ENCODE measurements at places on chromosomes 12 and 14.
A peak's percentile ranks its signal among the peaks of the same experiment; 100 is the strongest.

DNA sequence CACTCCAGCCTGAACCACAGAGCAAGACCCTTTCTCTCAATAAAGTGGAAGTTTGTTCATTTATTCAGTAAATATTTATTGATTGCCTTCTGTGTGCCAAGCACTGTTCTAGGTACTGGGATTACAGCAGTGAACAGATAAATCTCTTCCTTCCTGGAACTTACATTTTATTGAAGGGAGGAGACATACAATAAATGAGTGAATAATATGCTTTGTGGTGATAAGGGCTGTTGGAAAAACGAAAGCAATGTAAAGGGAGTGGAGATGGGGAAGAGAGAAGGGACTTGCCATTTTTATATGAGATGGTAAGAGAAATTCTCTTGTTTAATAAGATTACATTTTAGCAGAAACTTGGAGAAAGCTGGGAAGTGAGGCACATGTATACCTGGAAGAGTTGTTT lies 1.6 kb downstream of the GSKIP start:
- no peak overlapping the region for H3K27ac ChIP-seq
- 0 out of 2 replicates have a peak overlapping the region, but pooled peaks have one; percentile 91 for H3K4me3 ChIP-seq
- no peaks in the 10 kb centered on the region for H3K36me3 ChIP-seq

DNA sequence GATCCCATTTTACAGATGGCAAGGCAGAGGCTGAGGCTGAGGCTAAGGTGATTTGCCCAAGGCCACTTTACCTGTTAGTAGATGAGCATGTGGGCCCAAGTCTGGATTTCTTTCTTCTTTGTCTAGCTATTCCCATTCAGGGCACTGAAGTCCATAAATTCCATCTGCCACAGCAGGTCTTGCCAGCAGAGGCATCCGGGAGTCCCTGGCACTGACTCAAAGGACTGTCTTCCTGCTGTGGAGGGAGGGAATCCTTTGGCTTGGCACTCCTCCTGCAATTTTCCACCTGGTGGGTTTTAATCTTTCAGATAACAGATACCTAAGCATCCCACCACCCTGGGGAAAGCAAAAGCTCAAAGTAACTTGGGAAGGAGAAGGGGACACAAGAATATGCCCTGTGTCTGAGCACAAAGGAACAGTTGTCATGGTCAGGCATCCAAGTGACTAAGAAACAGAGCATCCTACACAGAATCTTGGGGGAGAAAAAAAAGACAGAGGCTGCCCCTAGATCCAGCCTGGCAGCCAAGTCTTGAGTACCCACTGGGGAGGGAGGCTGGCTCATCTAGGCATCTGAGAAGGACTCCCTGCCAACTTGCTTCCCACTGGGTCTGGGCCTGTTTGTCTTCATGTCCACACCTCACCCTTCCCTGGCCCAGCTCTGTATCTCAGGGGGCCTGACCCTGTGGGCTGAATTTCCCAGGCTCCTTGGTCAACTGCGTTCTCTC lies 35.6 kb upstream of the CMKLR1 start:
- no peak for DNase-seq
- no peak overlapping the region for H3K4me3 ChIP-seq
- no peaks in the 10 kb centered on the region for H3K27me3 ChIP-seq
- H3K27ac ChIP-seq: no peak overlapping the region
- no peaks in the 10 kb centered on the region for H3K4me1 ChIP-seq
- H3K36me3 ChIP-seq: no peaks in the 10 kb centered on the region

GRCh38 chr14:78448164-78449094 lies 278.3 kb downstream of the NRXN3 start:
- peak; percentile 15 for DNase-seq
- no peak overlapping the region for H3K27ac ChIP-seq
- no peaks in the 10 kb centered on the region for H3K27me3 ChIP-seq
- H3K36me3 ChIP-seq: no peaks in the 10 kb centered on the region
- H3K4me1 ChIP-seq: no peaks in the 10 kb centered on the region
- no peak overlapping the region for H3K4me3 ChIP-seq

GRCh38 chr14:61264010-61264571 lies 17.0 kb downstream of the TMEM30B start:
- H3K27me3 ChIP-seq: no peaks in the 10 kb centered on the region
- no peak overlapping the region for H3K27ac ChIP-seq
- H3K36me3 ChIP-seq: no peaks in the 10 kb centered on the region
- H3K4me3 ChIP-seq: no peak overlapping the region

DNA sequence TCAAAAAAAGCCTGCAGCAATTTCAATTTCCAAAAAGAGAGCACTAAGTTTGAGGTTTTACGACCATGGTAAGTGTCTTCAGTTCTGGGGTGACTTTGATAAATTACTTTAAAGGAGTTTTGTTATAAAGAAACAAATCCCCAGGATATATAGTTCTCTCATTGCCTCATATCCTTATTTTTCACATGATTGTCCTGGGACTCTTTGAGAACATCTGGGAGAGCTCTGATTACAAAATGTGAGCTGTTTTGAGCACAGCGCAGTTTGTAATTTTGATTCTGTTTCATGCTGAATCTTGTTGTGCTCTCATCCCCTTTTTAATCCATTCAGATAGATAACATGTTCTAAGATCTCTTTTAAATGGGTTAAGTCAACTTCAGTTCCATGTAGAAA lies 67.7 kb upstream of the DCN start:
- H3K4me1 ChIP-seq: no peaks in the 10 kb centered on the region
- no peak overlapping the region for H3K27ac ChIP-seq
- H3K36me3 ChIP-seq: no peaks in the 10 kb centered on the region
- no peak overlapping the region for H3K4me3 ChIP-seq
- H3K27me3 ChIP-seq: no peaks in the 10 kb centered on the region

GRCh38 chr12:131829356-131829747 lies 1.2 kb downstream of the MMP17 start:
- peaks cover 60% of the 10 kb centered on the region for H3K27me3 ChIP-seq
- peaks cover 56% of the 10 kb centered on the region for H3K4me1 ChIP-seq
- no peaks in the 10 kb centered on the region for H3K36me3 ChIP-seq

- no peaks in the 10 kb centered on the region for H3K27me3 ChIP-seq
- peak; percentile 32 for DNase-seq
- peaks cover 16% of the 10 kb centered on the region for H3K36me3 ChIP-seq
- peaks cover 21% of the 10 kb centered on the region for H3K4me1 ChIP-seq
These were observed 23.8 kb downstream of the RAB35 start for GRCh38 chr12:120092551-120093335.

DNA sequence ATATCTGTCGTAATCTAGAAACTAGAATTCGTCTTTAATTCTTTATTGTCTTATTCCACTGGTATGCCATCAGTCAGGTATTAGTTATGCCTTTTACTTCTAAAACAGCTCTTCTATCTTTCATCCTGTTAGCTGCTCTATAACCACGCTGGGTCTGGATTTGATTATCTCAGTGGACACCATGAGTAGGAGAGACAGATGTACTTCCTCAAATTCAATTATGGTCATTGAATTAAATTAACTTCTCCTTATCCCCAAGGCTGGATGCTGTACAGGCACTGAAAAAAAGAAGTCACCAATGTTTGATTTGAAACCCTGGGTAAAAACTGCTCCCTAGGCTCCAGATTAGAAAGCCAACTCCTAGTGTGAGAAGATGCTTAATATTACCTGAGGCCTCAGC lies 107.3 kb downstream of the PIK3C2G start:
- no peaks in the 10 kb centered on the region for H3K4me1 ChIP-seq
- no peaks in the 10 kb centered on the region for H3K36me3 ChIP-seq
- no peak overlapping the region for H3K27ac ChIP-seq
- H3K27me3 ChIP-seq: no peaks in the 10 kb centered on the region
- no peak for DNase-seq

- H3K4me3 ChIP-seq: no peak overlapping the region
- peaks cover 19% of the 10 kb centered on the region for H3K4me1 ChIP-seq
- H3K27me3 ChIP-seq: peaks cover 85% of the 10 kb centered on the region
- DNase-seq: no peak
- no peak overlapping the region for H3K27ac ChIP-seq
These were observed 182.9 kb upstream of the PRMT8 start for GRCh38 chr12:3308063-3308462.

DNA sequence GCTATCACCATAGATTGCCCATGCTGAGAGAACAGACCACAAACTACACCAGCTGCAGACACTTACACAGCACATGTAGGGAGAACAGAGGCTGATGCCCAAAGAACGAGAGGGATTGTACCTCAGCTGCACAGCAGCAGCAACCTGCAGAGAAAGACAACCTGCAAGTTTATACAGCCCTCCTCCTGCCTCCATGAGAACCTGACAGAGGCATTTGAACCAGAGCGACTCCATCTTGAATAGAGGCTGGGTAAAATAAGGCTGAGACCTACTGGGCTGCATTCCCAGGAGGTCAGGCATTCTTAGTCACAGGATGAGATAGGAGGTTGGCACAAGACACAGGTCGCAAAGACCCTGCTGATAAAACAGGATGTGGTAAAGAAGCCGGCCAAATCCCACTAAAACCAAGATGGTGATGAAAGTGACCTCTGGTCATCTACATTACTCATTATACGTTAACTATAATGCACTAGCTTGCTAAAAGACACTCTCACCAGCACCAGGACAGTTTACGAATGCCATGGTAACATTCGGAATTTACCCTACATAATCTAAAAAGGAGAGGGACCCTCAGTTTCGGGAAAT lies 262.4 kb upstream of the HMGA2 start:
- H3K27ac ChIP-seq: no peak overlapping the region
- no peak overlapping the region for H3K4me3 ChIP-seq
- H3K27me3 ChIP-seq: no peaks in the 10 kb centered on the region
- no peak for DNase-seq
- H3K4me1 ChIP-seq: 0 out of 2 replicates have a peak, but pooled peaks cover 5% of the 10 kb centered on the region

DNA sequence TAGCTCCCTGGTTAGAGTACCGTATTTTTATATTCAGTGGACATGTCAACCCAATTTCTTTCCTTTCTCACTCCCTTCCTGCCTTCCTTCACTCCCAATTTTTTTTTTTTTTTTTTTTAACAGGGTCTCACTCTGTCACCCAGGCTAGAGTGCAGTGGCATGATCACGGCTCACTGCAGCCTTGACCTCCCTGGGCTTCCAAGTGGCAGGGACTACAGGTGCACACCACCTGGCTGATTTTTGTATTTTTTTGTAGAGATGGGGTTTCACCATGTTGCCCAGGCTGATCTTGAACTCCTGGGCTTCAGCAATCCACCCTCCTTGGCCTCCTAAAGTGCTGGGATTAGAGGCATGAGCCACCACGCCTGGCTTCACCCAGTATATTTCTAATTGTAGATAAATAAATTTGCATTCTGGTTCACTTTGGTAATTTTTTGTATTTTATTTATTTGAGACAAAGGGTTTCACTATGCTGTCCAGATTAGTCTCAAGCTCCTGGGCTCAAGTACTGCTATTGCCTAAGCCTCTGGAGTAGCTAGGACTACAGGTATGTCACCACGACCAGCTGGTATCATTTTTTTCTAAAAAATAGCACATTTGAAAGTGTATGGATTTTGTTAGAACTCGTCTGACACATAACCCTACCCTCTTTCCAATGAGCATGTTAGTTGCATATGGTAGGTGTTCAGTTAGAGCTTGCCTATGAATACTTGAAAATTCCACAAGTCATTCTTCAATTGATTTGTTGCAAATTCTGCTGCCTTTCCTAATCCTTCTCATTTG lies 15.7 kb downstream of the SLC38A2 start:
- H3K4me1 ChIP-seq: peaks cover 15% of the 10 kb centered on the region
- H3K36me3 ChIP-seq: peaks cover 14% of the 10 kb centered on the region
- H3K27me3 ChIP-seq: no peaks in the 10 kb centered on the region
- H3K27ac ChIP-seq: no peak overlapping the region

DNA sequence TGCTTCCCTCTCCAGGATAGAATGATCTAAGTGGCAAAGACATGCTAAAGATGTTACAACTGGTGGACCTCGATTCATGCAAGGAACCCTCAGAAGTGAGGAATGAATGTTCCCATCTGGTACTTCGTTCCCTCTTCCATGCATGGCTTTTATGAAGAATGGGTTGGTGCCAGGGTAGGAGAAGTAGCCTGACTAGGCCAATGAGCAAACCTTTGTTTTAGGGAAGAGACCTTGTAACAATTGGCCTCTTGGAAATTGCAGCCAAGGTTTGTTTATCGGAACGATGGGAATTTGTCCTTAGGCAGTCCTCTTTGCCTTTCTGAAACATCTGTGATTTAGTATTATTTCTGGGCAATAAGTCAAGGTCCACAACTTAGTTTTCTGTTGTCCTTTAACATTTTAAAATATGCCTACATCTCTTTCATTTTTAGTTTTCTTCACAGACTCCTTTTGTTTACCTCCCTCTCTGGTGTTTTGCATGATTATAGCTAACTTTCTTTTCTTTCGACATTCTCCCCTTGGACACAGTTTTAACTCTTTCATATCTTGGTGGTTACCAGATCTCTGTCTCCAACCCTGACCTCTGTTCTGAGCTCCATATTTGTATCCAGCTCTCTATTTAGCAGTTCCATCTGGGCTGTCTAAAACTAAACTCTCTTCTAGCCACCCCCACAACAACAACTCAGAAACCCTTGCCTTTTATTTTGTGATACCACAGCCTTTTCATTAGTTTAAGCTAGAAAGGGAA lies 70.0 kb downstream of the DIP2B start:
- H3K4me1 ChIP-seq: peaks cover 71% of the 10 kb centered on the region
- peak; percentile 38 for DNase-seq
- H3K27ac ChIP-seq: peak overlapping the region; percentile 68
- H3K27me3 ChIP-seq: no peaks in the 10 kb centered on the region
- H3K4me3 ChIP-seq: no peak overlapping the region

GRCh38 chr12:64459394-64459891 lies 7.5 kb downstream of the TBK1 start:
- no peak for DNase-seq
- no peak overlapping the region for H3K4me3 ChIP-seq
- peaks cover 2% of the 10 kb centered on the region for H3K36me3 ChIP-seq
- H3K4me1 ChIP-seq: peaks cover 54% of the 10 kb centered on the region

DNA sequence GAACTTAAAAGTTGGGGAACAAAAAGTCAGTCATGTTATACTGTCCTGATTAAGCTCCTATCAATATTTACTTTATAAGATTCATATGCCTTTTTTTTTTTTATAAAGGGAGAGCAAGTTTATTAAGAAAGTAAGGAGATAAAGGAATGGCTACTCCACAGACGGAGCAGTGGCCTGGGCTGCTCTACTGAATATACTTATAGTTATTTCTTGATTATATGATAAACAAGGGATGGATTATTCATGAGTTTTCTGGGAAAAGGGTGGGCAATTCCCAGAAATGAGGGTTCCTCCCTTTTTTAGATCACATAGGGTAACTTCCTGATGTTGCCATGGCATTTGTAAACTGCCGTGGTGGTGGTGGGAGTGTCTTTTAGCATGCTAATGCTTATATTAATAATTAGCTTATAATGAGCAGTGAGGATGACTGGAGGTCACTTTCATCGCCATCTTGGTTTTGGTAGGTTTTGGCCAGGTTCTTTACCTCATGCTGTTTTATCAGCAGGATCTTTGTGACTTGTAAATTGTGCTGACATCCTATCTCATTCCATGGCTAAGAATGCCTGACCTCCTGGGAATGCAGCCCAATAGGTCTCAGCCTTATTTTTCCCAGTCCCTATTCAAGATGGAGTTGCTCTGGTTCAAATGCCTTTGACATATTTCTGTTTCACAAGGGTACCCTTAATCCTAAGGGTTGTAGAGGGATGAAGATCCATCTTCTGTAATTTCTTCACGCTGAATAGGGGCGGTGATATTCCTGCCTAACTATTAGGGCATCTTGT lies 73.9 kb downstream of the OTOGL start:
- H3K27me3 ChIP-seq: no peaks in the 10 kb centered on the region
- H3K4me1 ChIP-seq: no peaks in the 10 kb centered on the region
- no peak overlapping the region for H3K4me3 ChIP-seq
- DNase-seq: no peak
- H3K27ac ChIP-seq: no peak overlapping the region
- no peaks in the 10 kb centered on the region for H3K36me3 ChIP-seq

Data from HepG2 (cell line).